ENCODE measurements at places on chromosomes 11 and 22.

GRCh38 chr22:26273011-26273675, 103.9 kb downstream of the SEZ6L start:
- no peak for DNase-seq

DNA sequence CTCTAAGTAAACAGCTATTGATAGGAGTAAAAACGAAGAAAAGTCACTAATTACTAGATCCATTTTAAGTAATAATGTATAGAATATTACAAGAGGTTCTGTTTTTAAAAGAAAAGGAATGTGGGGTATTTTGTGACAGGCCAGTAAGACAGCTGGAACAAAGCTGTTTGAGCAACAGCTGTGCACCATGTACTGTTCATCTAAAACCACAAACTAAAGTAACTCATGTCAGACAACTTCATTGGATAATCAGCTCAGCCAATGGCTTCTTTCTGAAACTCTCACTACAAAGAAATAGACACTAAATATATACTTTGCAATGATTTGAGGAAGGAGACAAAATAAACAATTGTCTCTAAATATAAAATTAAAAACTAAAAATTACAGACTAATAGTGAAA, 16.1 kb downstream of the RRAS2 start:
- DNase-seq: no peak

GRCh38 chr11:115544422-115544948, 40.3 kb upstream of the CADM1 start:
- DNase-seq: no peak

DNA sequence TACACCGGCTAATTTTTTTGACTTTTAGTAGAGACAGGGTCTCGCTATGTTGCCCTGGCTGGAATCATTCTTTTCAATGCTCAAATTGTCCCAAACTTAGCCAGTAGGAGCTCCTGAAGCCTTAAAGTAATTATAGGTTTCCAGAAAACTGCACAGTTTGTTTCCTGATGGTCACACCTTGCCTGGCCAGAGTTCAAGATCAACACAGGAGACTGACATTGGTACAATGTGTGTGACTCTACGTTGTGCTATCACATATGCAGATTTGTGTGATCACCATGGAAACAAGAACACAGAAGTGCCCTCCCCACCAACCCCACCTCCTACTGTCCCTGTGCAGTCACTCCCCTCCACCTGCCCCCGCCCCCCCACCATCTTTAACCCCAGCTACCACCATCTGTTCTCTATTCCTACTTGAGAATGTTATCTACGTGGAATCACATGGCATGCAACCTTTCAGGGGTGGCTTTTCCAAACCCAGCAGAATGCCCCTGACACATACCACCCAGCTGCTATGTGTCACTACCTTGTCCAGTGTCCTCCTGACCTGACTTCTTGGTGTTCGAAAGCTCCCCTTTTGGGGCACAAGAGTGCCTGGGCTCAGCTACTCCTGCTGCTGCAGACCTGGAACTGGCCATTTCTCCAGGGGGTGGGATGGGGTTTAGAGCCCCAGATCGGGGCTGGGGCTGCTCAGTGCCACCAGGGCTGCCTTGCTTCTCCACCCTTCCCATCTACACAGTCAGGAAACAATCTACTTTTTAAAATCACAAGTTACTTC, 6.1 kb upstream of the NAP1L4 start:
- no peak for DNase-seq

DNA sequence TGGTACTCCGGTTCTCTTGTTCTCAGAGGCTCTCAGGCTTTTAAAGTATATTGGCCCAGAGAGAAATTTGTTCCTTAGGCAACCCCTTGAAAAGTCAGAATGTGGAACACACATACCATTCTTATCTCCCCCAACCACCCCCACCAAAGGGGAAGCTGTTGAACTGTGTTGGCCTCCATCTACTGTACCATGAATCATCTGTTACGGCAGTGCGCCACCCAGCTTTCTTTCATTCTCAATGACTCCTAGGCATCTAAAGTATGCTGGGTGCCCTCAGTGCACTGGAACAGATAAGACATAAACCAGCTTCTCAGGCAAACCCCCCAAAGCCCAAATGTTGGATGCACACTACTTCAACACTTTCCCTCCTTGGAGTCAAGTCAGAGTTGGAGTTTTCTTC, 696.2 kb upstream of the TENM4 start:
- DNase-seq: peak; percentile 95

- peak; percentile 66 for DNase-seq
Measured at GRCh38 chr11:130103296-130103814, 33.7 kb downstream of the APLP2 start.

DNA sequence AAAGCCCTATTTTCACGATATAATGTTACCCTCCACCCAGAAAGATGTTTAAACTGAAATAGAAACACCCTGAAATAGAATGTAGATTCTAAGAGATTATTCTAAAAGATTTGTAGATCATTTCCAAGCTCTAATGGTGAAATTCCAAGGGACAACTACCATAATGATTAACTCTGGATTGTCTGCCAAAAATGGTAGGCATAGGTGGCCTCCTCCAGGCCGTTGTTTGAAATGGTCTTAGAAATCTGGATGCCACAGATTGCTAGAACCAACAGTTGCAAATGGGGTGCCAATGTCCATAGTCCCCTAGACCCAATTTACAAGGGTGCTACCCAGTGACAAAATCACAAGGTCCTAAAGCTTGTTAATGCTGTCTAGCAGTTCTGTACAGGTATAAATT, 6.7 kb upstream of the SLC6A5 start:
- DNase-seq: peak; percentile 18

DNA sequence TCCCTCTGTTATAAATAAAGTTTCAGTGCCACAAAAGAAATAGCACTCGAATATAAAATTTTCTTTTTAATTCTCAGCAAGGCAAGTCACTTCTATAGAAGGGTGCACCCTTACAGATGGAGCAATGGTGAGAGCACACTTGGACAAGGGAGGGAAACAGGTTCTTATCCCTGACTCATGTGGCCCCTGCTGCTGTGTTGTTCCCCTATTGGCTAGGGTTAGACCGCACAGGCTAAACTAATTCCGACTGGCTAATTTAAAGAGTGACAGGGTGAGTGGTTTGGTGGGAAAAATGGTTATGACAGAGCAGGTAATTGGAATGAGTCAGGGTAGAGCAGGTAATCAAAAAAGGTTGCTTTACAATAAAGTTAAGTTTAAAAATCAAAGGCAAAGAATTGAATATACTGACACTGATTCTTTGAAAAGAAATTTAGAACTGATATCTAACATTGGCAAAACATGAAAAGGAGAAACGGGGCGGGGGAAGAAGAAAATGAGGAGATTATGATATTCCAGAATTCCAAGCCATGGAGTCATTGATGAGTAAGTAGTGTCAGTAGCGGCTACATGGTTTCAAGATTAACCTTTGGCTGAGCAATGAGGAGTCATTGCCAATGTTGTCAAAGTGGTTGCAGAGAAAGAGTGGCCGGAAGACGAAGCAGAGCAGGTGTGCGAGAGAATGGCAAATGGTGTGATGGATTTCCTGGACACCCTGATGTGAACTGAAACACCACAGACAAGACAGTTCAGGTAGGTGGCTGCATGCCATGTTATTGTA, 48.4 kb upstream of the MRGPRX1 start:
- DNase-seq: peak; percentile 88

GRCh38 chr11:122711831-122712381, 56.4 kb downstream of the UBASH3B start:
- no peak for DNase-seq

DNA sequence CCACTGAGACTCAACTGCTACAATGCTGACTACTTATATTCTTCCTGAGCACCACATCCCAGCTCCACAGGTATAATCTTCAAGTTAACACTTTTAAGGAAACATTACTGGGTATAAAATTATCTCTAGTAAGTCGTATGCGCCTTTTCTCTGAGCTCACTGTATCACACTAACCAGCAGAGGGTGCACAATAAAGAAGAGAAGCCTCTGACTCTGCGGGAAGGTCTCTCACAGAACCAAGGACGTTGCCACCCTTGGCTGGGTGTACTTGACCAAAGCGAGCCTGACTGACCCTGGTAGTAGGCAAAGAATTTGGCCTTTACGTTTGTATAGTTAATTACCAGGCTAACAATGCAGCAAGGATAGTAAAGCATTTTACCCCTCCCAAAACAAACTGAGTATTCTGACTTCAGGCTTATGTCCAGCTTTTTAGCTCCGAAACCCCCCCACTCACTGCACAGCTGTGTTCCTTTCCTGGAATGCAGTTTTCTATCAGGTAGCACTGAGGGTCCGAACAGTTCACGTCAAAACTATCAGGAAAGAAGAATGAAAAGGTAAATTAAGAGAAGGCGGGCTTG, at the start of gene BTBD18:
Gene BTBD18 (minus strand): TSS at position 144 of the 578 bp plus-strand sequence. CDS start 631 bp downstream, outside the sequence.
- DNase-seq: peak; percentile 47

DNA sequence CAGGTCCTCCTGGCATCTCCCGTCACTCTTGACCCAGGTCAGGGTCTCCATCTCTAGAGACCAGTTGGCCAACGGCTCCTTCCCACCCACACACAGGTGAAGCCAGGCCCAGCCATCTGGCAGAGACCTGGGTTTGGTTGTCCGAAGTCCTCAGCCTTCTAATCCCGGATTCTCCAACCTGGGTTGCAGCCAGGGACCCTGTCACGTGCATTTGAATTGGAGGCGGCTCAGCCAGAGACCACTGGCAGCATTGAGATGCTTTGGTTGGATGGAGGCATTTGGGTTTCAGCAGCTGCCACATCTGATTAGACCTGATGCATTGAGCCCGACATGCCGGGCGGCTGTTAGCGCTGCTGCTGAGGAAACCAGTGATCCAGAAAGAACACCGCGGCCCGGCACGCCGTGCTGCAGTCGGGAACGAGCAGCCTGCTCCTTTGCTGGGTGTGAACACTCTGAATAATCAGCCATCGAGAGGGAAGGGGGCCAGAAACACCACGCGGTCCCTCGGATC, 163.2 kb downstream of the BRD1 start:
- DNase-seq: no peak

DNA sequence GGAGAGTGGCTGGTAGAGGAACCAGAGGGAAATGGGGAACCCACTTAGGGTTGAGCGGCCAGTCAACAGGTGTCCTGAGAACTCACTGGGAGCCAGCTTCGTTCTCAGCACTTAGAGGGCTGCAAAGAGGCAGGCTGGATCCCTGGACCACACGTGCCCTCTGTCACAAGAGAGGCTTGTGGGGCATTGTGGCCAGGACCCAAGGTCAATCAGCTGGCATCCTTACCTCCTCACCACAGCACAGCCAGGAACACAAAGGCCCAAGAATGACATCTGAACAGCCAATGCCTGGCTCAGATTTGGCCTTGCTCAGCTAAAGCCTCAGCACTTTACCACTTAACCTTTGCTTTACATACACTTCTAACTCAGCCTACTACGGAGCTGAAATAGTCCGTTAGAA, 7.4 kb downstream of the MAPK8IP1 start:
- DNase-seq: no peak

GRCh38 chr11:18490319-18490718, 34.7 kb downstream of the LDHAL6A start:
- no peak for DNase-seq

GRCh38 chr11:133239575-133239974, 292.7 kb downstream of the OPCML start:
- no peak for DNase-seq

- no peak for DNase-seq
Measured at GRCh38 chr11:126739499-126740145, 260.9 kb downstream of the KIRREL3 start.

- DNase-seq: no peak
Measured at GRCh38 chr11:14312736-14313438, 46.1 kb downstream of the RRAS2 start.

DNA sequence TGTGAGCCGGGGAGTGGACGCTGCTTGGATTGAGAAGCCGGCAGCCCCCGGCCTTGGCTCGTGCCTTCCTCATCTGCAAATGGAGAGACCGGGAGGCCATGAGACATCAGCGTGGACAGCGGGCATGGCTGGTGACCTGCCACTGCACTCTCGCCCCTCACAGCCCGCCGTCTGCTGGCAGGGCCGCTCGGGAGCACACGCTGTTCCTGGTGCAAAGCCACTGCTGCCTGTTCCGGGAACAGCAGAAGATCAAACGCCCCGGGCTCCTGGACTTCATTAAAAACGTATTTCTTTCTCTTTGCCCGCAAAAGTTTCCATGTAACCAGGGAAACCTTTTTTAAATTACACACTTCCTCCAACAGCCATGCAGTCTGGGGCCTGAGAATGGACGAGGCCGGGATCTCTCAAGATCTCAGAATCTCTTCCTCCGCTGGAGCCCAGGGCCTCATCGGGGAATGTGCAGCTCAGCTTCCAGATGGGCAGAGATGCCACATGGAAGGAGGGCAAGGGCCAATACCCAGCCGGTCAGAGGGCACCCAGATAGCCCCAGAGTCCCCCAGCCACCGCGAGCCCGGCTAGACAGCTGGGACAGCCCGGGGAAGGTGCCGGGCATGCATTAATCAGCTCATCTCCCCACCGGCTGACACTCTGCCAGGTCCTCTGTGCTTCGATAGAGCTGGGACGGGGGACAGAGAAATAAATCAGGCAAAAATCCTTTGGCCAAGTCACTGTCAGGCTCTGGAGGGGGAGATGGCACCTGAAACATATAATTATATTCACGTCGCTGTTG, 62.8 kb upstream of the PRR5 start:
- no peak for DNase-seq

- peak; percentile 79 for DNase-seq
Measured at GRCh38 chr22:29306175-29306834, at the start of gene GAS2L1. Gene GAS2L1 (plus strand): TSS chr22:29306650. CDS start chr22:29308106, 1,456 bp downstream.

GRCh38 chr11:116656011-116656410, 116.8 kb downstream of the BUD13 start:
- DNase-seq: no peak

DNA sequence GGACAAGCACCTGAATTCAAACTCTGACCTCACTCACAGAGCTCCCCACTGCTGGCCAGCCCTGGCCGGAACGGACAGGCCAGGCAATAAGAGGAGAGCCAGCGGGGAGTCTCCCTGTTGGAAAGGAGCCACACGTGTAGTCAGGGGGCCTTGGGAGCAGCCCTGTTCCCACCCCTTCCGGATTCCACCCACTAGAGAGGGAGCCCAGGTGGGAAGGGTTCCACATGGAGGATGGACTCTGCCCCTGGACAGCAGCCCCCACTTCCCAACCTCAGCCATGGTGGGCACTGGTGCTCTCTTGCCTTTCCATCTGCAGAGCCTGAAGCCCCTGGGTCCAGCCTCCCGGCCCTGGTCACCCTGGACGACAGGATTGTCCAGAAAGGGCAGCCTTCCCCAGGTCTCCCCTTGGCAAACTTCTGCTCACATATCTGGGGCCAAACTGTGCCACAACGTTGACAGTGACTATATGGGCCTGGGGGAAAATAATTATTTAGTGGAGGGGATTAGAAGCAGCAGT, 7.5 kb upstream of the APOBEC3A start:
- DNase-seq: no peak

DNA sequence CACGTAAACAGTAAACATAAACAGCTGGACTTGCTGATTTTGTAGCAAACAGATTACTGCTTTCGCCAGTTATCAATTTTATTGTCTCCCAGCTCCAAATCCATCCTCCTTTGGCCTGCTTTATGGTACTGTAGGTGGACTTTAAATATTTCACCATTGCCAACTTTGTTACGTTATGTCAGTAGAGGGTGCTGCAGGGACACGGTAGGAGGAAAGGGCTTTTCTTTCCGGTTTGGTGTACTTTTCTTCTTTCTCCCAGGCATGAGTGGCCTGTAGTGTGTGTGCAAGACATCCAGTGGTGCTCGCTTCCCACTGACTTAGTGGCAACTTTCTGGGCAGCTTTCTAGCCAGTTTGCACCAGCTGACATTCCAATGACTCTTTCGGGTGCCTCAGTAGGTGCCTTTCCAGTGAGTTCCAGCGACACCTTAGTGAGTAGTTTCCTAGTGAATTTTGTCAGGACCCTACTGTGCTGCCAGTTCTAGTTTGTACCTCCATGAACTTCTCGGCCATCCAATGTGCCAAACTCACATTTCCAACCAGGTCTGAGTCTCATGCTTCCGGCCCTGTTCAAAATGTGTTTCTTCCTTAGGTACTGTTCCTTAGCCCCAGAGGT, 267.6 kb upstream of the TENM4 start:
- peak; percentile 84 for DNase-seq

All from ACHN (cell line).